ENCODE measurements at places on chromosomes 7 and 10.

- no peak for DNase-seq
Observed at GRCh38 chr7:137423321-137423720, 79.8 kb upstream of the PTN start.

- DNase-seq, result no peak
Observed at GRCh38 chr10:74947781-74948401, 121.5 kb downstream of the KAT6B start.

- no peak for DNase-seq
Observed at GRCh38 chr7:130129011-130129411, 58.7 kb downstream of the KLHDC10 start.

GRCh38 chr7:130272381-130273080 lies 5.9 kb downstream of the CPA2 start:
- DNase-seq, result no peak

- no peak for DNase-seq
Observed at GRCh38 chr10:95501203-95502094, 59.7 kb downstream of the SORBS1 start.

GRCh38 chr7:137934941-137935883 lies 66.7 kb downstream of the CREB3L2 start:
- no peak for DNase-seq

DNA sequence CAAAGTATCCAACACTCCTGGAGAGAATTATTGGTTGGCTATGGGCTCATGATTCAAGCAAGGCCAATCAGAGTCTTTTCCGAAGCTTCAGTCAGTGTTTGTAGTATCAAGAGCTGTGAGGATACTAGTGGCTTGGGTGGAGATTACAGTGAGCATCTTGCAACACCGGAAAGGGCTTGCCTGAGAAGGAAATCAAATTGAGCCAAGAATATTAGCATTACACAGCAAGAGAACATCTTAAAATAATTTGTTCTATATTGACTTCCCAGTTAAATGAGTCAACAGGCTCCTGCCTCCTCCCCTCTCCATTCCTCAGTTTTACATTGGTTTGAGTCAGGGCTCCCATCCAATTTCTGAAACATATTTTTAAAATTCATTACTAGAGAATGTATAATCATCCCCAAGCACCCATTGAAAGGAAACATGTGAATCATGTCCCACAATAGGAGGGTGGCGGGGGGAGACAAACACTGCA lies 127.4 kb downstream of the ELAPOR2 start:
- DNase-seq, result no peak

DNA sequence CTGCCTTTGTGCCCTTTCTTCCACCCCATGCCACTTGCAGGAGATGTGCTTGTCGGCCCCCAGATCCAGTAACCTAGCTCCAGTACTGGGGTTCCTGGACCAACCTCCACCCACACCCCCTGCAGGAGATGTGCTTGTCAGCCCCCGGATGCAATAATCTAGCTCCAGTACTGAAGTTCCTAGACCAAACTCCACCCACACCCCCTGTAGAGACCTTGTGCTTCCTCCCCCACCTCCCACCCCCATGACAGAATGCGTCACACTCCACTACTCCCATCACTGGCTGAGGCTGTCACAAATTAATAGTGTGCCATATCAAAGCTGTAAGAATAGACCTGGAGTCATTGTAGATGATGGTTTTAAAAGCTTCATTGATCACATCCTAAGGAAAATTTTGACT lies 185.0 kb downstream of the BICC1 start:
- DNase-seq, result no peak

GRCh38 chr7:65471587-65471986 lies 97.9 kb downstream of the ZNF92 start:
- no peak for DNase-seq

DNA sequence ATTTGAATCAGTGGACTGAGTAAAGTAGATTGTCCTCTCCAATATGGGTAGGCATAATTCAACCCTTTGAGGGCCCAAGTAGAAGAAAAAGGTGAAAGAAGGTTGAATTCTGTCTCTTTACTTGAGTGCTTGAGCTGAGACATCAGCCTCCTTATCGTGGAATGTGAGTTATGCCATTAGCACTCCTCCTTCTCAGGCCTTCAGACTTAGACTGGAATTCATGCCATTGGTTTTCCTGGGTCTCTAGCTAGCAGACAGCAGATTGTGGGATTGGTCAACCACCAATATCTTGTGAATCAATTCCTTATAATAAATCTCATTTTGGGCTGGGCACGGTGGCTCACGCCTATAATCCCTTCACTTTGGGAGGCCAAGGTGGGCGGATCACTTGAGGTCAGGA lies 89.2 kb downstream of the CUL2 start:
- DNase-seq, result no peak

DNA sequence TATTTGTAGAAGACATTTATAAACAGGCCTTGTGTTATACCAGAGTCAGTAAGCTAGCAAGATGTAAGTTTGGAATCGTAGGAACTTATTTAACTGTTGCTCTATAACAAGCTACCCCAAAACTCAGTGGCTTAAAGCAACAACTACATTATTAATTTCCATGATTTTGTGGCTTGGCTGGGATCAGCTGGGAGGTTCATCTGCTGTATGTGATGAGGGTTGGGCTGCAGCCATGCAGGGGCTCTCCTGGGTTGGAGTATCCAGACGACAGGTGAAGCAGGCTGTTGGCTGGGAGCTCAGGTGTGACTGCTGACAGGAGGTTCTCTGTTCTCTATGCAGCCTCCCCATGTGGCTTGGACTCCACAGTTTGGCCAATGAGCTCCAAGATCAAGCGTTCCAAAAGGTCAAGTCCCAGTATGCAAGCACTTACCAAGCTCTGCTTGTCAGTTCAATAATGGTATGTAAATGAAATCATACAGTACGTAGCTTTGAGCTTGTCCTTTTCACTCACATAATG lies 52.4 kb downstream of the GPR26 start:
- no peak for DNase-seq

All from activated CD4-positive, CD25-positive, alpha-beta regulatory T cell treated with anti-CD3 and anti-CD28 coated beads, Interleukin-2, amount 50 U/mL, for 72 hours (primary cell).